NT2/D1 (cell line): ENCODE measurements at places on chromosomes 6 and 20.

DNA sequence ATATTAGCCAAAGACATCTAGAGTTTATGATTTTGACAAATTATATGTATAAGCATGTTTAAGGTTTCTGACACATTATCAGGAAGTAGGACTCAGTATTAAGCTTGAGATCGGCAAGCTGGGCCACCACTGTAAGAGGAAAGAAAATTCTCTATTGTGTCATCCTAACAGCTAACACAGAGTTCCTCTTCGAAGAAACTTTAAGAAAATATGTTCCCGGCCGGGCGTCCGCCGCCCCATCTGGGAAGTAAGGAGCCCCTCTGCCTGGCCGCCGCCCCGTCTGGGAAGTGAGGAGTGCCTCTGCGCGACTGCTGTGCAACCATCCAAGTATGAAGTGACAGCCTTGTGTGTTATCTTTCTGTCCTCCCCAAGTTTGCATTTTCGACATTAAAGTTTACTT is 23.0 kb downstream of the USP49 start:
- no peak for DNase-seq

GRCh38 chr20:3390759-3391425 is 16.6 kb downstream of the DNAAF9 start:
- DNase-seq: no peak

- DNase-seq: no peak
Observed at GRCh38 chr6:124960757-124961463, 1.3 kb upstream of the RNF217 start.

DNA sequence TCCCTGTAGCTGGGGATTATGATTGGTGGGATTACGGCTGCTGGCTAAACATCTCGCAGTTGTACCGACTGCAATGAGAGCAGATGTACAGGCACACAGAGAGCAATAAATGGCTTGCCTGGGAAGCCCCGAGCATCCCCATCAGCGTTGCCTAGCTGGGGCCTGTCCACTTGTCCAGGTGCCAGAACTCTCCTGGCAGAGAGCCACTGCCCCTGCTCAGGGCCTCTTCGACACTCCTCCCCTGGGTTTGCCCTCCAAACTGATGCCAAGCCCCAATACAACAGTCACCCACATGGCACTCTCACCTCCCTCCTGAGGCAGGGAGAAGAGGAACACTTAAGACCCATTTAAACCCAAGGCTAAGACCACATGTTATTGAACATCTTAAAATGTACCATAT is 715.1 kb downstream of the PTPRT start:
- no peak for DNase-seq

GRCh38 chr6:134727081-134727480 is 222.8 kb downstream of the ALDH8A1 start:
- DNase-seq: no peak

DNA sequence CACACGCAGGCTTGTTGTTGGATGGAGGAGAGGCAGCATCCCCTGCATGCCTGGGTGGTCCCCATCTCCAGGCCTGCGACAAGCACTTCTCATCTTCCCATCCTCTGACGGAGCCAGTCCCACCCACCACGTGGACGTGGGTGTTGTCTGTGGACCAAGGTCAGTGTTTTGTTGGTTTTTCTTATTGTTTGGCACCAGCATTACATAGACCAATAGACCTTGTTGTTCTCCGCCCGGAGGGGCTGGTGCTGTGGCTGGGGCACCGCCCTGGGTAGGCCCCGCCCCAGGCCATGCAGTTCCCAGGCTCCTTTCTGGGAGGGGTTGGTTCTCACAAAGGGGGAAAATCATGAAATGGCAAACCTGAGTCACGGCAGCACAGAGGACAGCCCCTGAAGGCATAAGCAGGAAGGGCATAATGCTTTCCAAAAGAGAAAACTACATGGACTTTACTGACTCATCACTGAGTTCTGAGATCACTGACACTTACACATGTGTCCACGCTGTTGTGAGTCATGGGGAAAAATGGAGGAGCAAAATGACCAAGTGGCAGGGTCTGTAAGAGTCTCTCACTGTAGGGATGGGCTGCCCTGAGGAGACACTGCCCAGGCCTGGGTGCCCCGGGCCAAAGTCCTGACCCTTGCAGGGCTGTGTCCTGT is 90.8 kb downstream of the THBS2 start:
- no peak for DNase-seq

GRCh38 chr20:52130406-52130805 is 61.2 kb downstream of the ZFP64 start:
- no peak for DNase-seq

- DNase-seq: no peak
Observed at GRCh38 chr6:52209770-52210169, 23.6 kb downstream of the IL17A start.

GRCh38 chr6:169991031-169991390 is 239.6 kb downstream of the ERMARD start:
- DNase-seq: no peak

- no peak for DNase-seq
Observed at GRCh38 chr20:1382670-1383069, 10.2 kb downstream of the FKBP1A start.

- DNase-seq: no peak
Observed at GRCh38 chr6:12458558-12458957, 168.4 kb downstream of the EDN1 start.

GRCh38 chr20:19851861-19852260 is 93.8 kb downstream of the RIN2 start:
- DNase-seq: no peak

- no peak for DNase-seq
Observed at GRCh38 chr6:129849456-129849855, 11.7 kb downstream of the TMEM244 start.

- DNase-seq: no peak
Observed at GRCh38 chr20:3580412-3580811, 82.8 kb downstream of the GFRA4 start.

- DNase-seq: no peak
Observed at GRCh38 chr20:10523443-10523842, 88.3 kb downstream of the SLX4IP start.

DNA sequence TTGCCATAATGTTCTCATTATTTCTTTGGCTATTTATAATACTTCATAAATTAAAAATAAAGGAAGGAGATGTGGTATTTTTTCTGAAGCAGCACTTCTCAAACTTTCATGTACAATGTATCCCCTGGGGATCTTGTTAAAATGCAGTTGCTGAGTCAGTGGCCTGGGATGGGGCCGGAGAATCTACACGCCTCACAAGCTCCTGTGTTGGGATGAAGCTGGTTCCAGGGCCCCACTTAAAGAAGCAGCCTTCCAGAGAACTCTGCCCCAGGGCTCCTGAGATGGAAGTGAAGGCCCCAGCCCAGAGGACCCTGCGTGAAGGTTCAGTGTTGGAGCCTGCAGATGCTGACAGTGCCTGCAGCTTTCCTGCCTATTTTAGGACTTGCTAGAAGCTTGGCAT is 40.1 kb upstream of the SLC23A2 start:
- DNase-seq: peak; percentile 18

GRCh38 chr6:154166140-154166539 is 127.1 kb downstream of the OPRM1 start:
- DNase-seq: no peak

GRCh38 chr6:127854009-127854408 is 46.8 kb downstream of the THEMIS start:
- no peak for DNase-seq

DNA sequence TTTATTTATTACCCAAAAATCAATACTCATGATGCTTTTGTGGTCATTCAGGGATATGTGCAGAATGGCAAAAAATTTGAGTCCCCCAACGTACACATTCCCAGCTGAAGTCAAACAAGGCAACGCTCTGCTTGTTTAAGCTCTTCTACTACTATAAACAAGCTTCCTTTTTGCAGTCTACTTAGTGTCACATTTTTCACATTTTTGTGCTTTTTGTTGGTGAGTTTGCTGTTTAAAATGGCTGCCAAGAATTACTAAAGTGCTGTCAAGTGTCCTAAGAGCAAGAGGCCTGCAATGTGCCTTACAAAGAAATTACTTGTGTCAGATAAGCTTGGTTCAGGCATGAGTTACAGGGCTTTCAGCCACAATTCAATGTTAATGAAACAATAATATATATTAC is 2.1 kb downstream of the WFDC8 start:
- DNase-seq: no peak

GRCh38 chr6:160101277-160102205 is 20.1 kb upstream of the SLC22A1 start:
- DNase-seq: no peak

DNA sequence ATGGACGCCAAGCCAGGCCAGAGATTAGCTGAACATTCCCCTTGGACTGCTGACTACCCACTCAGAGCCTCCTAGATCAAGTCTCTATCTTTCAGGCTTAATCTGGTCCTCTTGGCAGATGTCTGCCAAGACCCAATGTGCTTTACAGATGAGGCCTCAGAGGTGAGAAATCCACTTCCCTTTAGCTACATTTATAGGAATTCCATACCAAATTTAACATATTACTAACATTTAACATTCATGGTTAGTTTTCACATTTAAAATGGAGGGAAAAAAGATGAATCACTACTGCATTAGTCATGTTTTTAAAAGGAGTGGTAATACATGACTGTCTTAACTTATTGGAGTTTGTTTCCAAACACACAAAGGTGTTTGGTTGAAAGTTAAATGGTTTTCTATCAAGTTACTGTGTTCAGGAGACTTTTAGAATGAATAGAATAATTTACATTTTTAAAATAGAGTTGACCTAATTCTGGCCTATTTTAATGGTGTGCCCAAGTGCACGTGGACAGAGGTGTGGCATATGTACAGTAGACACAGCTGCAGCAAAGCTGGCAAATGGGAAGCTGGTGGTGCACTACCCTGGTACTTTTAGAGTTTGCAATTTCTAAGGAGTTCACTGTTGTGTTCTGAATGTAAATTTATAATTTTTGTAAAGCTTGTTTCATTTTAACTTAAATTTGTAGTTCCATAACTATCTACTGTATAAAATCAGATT is 41.9 kb upstream of the CALHM6 start:
- no peak for DNase-seq
